CD4-positive, alpha-beta T cell (primary cell): ENCODE measurements at places on chromosomes 7 and 10. TPM values are rescaled to one million over a fixed set of nuclear protein-coding genes. Genes with fewer than 3 reads are reported as not detected.

Gene KDM7A
- total RNA-seq = 43.3 TPM

Gene KCND2
- total RNA-seq = not detected

DNA sequence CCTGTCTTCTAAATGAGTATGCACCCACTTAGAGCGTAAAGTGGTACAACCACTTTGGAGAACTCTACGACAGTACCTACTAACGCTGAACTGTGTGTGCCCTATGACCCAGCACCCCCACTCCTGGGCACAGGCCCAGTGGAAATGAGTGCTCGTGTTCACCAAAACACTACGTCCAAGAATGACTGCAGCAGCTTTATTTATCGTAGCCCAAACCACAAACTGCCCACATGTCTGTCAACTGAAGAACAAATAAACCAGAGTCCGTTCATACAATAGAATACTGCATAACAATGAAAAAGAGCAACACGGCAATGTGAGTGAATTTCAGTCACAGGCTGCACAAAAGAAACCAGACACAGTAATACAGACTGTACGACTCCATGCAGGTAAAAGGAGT, 35.4 kb downstream of the TLL2 start:
- no peak for DNase-seq

GRCh38 chr7:81519886-81520285, 250.0 kb downstream of the HGF start:
- DNase-seq = no peak

DNA sequence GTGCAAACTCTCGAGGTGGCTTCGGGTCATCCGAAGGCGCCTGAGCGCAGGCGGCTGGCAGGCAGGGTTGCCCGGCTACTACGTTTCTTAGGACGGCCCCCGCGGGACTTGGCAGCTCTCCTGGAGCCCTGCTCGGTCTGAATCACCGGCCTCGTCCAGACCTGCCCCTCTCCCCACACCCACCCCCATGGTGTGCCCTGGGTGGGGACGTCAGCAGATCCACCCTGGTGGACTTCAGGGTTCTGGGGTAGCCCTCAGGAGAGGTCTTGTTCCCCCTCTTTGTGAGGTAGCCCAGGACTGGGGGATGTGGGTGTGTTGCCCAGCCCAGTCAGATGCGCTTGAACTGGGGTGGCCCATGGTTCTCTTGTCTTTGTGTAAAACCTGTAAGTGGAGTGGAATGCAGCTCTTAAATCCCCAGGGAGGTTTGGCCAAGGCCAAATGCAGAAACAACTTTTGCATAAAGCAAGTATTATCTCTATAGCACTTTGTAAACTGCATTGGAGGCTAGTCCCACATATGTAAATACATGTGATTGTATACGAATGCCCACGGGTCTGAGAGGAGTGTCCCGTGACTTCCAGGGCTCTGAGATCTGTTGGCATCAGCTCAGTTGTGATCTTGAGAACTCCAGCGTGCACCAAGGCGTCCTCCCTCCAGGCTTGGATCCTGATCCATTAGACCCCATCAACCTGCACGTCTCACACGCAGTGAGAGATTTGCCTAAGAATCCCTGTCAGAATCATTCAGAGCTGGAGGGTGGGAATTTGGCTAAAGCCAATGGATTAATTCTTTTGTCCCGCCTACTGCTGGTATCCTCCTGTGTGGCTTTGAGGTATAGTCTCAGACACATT, 1.8 kb downstream of the PFKFB3 start:
- no peak for DNase-seq

DNA sequence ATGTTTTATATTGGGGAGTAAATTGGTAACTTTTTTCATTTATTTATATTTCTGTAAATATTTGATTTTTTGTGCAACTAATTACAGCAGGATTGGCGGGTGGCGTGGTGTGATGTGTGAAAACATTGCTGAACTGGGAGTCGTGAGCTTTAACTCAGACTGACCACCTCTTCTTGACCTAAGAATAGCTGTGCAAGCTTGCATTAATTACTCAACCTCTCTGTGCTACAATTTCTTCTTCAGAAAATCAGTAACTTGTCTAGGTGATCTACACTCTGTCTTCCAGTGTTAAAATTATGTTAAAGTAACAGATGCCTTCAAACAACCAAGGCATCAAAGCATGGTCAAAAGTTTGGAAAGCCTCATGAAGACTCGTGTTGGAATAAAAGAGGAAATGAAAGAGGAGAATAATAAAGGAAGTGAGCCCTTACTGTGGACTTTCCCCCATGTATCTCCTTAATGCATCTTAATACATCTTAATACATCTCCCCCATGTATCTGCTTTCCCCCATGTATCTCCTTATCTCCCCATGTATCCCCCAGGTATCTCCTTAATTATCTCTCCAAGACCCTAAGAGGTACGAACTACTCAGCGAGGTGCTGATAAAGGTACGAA, 71.2 kb downstream of the SVIL start:
- DNase-seq = no peak

- no peak for DNase-seq
Measured at GRCh38 chr10:87585565-87586514, 73.8 kb upstream of the PAPSS2 start.
